ENCODE measurements at places on chromosomes 5 and 9.

GRCh38 chr9:109249615-109250014 lies 71.2 kb downstream of the EPB41L4B start:
- DNase-seq = no peak

GRCh38 chr9:37503736-37504135 lies 18.0 kb downstream of the POLR1E start:
- no peak for DNase-seq

GRCh38 chr9:17987189-17987588 lies 408.3 kb downstream of the SH3GL2 start:
- no peak for DNase-seq

DNA sequence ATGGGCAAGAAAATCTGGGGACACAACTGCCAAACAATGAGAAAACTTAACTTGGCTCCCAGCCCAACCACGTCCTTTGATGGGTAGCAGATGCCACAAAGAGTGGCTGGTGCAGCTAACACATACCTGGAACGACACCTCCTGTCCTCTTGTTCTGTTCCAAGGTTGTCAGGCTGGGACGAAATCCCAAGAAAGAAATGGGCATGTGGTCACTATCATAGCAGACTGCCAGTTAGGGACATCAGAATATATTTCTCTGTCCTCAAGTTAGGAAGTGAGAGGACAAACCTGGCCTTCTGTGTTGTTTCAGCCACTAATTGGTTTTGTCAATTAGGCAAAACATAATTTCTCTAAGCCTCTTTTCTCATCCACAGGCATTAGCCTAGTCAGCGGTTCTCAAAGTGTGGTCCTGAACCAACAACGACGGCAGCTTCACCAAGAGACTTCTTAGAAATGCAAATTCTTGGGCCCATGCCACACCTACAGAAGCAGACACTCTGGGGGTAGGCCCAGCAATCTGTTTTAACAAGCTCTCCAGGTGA lies 63.4 kb downstream of the RAPGEF1 start:
- no peak for DNase-seq

DNA sequence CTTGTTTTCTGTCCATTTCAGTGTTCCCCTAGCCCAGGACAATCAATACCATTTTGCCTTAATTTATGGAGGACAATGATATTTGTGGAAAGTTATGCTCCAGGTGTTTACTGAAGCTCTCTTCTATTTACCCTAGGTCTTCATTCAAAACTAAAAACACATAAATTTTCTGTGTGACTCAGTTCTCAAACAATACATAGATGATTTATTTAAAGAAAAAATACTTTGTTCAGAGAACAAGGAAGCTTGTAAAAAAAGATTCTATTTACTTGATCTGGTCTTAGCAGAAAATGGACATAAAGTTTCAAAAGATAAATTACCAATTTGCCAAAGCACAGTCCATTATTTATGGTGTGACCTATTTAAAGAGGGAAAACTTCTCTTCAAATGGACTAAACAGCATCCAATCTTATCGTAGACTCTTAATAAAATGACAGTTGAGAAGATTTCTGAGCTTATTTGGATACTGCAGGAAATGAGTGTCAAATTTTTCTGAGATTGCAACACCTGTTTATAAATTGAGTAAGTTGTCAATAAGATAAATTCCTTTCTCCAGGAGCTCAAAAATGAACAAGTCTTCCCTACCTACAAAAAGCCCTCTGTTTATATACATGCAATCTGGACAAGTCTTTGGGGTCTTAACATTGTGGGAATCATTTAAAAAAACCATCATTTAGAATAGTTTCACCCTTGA lies 627.2 kb downstream of the PSAT1 start:
- DNase-seq = no peak

DNA sequence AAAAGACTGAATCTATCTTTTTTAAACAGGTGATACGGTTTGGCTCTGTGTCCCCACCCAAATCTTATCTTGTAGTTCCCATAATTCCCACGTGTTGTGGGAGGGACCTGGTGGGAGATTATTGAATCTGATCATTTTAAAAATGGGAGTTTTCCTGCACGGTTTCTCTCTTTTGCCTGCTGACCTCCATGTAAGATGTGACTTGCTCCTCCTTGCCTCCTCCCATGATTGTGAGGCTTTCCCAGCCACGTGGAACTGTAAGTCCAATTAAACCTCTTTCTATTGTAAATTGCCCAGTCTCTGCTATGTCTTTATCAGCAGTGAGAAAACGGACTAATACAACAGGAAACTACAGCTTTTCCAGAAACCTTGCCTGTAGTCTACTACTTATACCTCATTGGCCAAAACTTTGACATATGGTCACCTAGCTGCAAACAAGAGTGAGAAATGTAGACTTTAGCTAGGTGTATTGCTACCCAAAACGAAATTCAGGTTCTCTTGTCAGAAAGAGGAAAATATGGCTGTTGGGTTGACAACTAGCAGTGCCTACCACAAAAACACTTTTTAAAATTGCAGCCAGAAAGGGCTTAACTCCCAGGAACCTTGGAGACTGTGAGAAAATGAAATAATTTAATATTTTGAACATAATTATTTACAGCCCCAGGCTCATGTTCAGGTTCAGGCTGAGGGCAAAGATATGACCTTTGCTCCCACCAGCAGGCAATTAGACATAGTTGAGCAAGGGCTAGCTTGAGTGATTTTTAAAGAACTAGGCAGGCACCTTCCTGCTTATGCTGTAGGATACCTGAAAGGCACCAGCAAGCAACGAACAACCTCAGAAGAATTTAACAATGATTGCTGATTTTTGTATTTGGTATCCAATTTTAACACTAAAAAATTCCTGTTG lies 7.4 kb upstream of the AGGF1 start:
- no peak for DNase-seq

DNA sequence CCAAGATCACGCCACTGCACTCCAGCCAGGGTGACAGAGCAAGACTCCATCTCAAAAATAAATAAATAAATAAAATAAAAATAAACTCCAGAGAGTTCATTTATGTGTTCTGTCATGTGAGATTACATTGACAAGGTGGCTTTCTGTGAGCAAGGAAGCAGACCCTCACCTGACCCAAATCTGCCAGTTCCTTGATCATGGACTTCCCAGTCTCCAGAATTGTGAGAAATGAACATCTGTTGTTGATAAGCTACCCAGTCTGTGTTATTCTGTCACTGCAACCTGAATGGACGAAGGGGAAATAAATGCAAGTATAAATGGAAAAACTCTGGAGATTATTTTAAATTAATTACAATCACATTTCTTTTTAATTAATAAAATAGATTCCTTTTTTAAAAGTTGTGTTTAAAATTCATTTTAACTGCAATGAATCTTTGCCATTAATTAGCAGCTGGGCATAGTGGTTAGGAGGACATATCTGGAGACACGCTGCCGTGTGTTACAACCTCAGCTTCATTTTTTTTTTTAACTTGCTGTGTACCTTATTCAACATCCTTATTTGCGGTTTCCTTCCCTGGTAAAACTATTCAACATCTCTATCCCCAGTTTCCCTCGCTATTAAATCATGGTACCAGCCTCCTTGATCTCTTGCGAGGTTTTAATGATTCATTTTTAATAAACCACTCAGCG lies 376.4 kb downstream of the CHSY3 start:
- no peak for DNase-seq

- no peak for DNase-seq
Measured at GRCh38 chr5:105630803-105631202, 2039.9 kb downstream of the EFNA5 start.

- DNase-seq = peak; percentile 96
Measured at GRCh38 chr9:81416476-81417298, 272.7 kb downstream of the TLE1 start.

- no peak for DNase-seq
Measured at GRCh38 chr5:83714810-83715209, 5.8 kb downstream of the HAPLN1 start.

DNA sequence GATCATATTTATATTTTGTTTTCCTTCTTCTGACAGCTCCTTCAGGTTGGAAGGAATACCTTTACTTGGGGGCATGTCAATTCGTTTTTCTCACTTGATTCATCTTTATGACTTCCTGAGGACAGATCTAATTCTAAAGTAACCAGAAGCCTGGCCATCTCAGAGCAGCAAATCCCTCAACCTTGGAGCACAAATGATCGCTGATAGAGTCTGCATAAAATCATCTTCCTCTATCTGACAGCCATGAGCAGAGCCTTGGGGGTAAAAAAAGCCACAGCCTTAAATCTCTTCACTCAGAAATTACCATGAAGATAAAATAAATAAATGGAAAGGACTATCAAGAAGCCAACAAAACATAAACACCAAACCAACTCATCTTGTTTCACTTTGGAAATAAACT lies 325.8 kb downstream of the PRR16 start:
- peak; percentile 26 for DNase-seq
